CD4-positive, alpha-beta T cell treated with Interleukin-1 beta for 1 hour (primary cell): ENCODE measurements at places on chromosomes 12 and 14.
A peak's percentile ranks its signal among the peaks of the same experiment; 100 is the strongest.

- DNase-seq = no peak
Measured at GRCh38 chr12:132204063-132204792, 60.0 kb downstream of the NOC4L start.

DNA sequence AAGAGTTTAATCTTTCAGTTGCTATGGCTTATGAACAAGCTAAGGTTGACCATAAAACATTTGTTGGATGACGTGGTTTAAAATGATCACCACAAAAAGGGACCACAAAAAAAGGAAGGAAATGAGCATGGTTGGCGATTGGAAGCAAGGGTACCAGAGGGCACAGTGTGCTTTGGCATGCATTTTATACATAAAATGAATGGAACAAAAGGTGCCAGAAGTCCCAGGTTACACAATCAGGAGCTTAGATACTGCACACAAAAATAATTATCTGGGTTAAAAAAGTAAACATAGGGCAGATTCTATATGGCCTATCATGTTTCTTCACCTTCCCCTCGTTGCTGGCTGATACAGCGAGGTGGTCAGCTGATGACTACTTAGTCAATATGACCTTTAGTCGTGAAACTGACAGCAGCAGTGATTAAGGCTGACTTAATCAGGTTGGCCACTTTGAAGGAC lies 50.7 kb downstream of the ZC3H14 start:
- DNase-seq = no peak

GRCh38 chr14:105064001-105064400 lies 1.2 kb downstream of the GPR132 start:
- no peak for DNase-seq

DNA sequence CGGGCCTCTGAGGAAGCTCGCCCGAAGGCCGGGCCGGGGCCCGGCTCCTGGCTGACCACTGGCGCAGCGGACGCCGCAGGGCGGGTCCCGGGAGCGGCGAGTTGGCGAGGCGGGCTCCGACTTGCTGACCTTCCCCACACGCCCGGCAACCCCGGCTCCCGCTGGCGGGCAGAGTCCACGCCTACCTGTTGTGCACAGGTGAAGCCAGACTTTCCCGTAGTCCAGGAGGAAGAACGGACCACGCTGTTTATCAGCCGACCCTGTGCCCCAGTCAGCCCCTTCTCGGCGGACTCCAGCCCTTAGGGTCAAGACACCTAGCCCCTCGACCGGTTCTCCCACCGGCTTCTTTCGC lies 407 bp downstream of the HEATR5A start:
- peak; percentile 5 for DNase-seq

- DNase-seq = no peak
Measured at GRCh38 chr14:60594062-60594461, 55.2 kb downstream of the SIX1 start.

GRCh38 chr12:107027636-107028053 lies 40.7 kb upstream of the MTERF2 start:
- DNase-seq = peak; percentile 83

- no peak for DNase-seq
Measured at GRCh38 chr12:24083838-24084237, 134.4 kb upstream of the SOX5 start.

- DNase-seq = no peak
Measured at GRCh38 chr12:39393179-39393578, 49.7 kb downstream of the KIF21A start.

GRCh38 chr14:68966872-68967301 lies 12.2 kb downstream of the ACTN1 start:
- DNase-seq = no peak

GRCh38 chr14:32171469-32171868 lies 30.4 kb upstream of the RNU6-7 start:
- DNase-seq = no peak

GRCh38 chr12:128267131-128267622 lies at the start of gene TMEM132C:
TSS of gene TMEM132C (plus strand) at chr12:128267170. CDS start at chr12:128267403, 233 bp downstream.
- no peak for DNase-seq

- DNase-seq = no peak
Measured at GRCh38 chr14:78123650-78124253, 46.4 kb upstream of the NRXN3 start.

GRCh38 chr12:64186789-64187188 lies 35.3 kb downstream of the KICS2 start:
- DNase-seq = no peak

GRCh38 chr12:118259079-118259478 lies 113.6 kb downstream of the TAOK3 start:
- DNase-seq = no peak

DNA sequence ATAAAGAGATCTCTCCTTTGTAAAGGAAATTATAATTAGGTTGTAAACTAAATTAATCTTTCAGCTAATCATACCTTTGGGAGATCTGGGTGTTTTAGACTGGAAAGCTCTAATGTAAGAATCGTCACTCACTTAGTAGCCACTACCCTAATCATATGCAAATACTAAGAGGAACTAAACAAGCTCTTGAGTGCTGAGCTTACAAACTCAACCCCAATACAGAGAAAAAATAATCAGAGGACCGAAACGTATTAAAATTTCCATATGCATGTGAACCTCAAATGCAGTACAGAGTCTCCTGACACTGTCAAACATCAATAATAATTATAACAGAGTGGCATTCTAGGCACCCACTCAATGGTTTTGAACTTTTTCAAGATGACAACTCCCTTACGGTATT lies 235.3 kb upstream of the FOXN3 start:
- DNase-seq = no peak

DNA sequence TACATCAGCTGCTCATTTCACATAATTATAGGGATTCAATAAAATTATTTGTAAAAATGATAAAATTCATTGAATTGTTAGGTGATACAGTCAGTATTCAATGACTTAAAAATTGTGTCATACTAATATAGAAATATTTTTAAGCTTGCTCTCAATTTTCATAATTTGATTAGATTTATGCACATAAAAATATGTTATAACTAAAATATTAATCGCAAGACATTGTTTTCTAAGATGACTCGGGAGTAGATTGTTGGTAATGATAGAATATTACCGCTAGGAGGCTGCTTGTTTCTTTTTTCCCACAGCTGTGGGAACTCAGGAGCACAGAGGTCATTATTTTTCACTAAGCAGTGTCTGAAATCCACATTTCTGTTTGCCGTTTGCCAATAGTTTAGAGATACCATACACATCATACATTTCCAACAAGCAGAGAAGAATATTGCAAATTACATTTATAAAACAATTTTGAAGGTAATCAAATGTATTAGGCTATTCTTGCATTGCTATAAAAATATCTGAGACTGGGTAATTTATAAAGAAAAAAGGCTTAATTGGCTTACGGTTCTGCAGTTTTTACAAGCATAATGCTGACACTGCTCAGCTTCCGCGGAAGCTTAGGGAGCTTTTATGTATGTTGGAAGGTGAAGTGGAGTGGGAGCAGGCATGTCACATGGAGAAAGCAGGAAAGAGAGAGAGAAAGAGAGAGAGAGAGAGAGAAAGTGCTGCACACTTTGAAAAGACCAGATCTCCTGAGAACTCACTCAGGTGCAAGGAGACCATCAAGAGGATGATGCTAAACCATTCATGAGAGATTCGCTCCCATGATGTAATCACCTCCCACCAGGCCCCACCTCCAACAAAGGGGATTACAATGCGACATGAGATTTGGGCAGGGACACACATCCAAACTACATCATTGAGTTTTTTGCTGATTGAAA lies 9.2 kb downstream of the CD69 start:
- DNase-seq = peak; percentile 84

- DNase-seq = no peak
Measured at GRCh38 chr12:88750867-88751543, 170.7 kb upstream of the KITLG start.

DNA sequence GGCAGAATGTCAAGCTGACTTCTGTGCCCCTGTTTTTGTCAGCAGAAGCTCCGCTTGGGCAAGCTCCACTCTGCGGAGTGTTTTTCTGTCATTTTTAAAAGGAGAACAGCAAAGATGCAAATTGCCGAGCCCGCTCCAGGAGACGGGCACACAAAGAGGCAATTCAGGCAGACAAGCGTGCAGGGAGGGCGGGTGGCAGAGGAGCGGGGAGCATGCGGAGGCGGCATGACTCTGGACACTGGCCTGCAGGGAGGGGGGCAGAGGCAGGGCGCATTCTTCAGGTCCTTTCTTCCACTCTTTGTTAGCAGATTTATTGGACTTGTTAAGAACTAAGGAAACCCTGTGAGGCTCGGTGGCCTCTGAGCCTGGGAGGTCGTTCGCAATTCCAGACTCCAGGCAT lies 187.3 kb upstream of the RMST start:
- no peak for DNase-seq

- DNase-seq = no peak
Measured at GRCh38 chr14:67749341-67750084, 47.8 kb downstream of the RDH12 start.

GRCh38 chr14:89621791-89622638 lies 205.0 kb upstream of the FOXN3 start:
- DNase-seq = no peak

GRCh38 chr12:111426344-111427185 lies 20.8 kb downstream of the SH2B3 start:
- DNase-seq = peak; percentile 30

- no peak for DNase-seq
Measured at GRCh38 chr12:110742096-110742717, 484 bp downstream of the PPP1CC start.

- no peak for DNase-seq
Measured at GRCh38 chr14:32090686-32091085, 13.6 kb downstream of the ARHGAP5 start.

DNA sequence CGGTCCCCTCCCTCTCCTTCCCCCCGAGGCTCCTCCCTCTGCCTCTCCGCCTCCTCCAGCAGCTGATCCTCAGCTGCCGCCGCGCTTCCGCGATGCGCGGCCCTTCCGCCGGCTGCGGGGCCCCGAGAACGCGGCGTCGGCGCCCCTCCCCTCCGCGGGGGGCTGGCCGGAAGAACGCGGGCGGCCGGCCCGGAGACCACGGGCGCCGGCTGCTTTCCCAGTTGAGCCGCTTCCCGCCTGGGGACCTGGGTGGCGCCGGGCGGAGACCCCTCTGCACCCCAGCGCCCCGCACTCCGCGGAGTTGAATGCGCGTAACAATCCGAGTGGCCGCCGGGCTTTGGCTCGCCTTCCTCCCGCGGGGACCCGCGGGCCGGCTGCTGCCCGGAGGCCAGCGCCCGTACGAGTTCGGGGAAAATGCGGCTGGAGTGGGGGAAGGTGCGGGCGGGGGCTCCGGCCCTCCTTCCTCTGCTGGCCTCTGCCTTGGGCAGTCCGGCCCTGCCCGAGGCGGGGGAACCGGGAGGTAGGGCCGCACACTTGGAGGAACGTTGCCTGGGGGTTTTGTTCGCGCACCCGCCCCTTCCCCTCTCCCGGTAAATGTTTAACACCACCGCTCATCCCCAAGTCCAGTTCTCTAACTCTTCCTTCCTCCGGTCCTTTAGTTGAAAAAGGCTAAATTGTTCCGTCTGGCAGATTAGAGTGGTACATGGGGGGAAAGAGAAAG lies 393 bp upstream of the DCAF5 start:
- DNase-seq = peak; percentile 95

- DNase-seq = no peak
Measured at GRCh38 chr14:97791906-97792305, 994.7 kb downstream of the VRK1 start.

GRCh38 chr14:35234012-35234805 lies 58.0 kb upstream of the PSMA6 start:
- no peak for DNase-seq

GRCh38 chr14:51957950-51958349 lies 31.4 kb upstream of the RTRAF start:
- DNase-seq = no peak

GRCh38 chr14:98218218-98218617 lies 1053.8 kb downstream of the BCL11B start:
- no peak for DNase-seq

DNA sequence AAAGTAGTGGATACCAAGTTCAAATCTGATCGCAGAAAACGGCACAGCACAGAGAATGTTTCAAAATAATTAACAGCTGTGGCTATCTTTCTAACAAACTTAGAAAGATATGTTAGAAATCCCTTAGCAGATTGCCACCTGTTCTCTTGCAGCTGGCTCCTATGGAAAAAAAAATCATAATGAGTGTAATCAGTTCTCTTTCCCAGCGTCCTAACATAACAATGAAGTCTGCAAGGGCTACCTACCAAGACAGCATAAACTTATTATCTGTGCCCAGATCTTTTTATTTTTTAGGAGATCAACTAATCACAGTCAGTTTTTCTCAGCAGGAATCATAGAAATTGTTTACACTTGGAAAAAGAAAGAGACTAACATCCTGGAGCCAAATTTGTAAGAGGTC lies 358.6 kb upstream of the FOXG1 start:
- no peak for DNase-seq

DNA sequence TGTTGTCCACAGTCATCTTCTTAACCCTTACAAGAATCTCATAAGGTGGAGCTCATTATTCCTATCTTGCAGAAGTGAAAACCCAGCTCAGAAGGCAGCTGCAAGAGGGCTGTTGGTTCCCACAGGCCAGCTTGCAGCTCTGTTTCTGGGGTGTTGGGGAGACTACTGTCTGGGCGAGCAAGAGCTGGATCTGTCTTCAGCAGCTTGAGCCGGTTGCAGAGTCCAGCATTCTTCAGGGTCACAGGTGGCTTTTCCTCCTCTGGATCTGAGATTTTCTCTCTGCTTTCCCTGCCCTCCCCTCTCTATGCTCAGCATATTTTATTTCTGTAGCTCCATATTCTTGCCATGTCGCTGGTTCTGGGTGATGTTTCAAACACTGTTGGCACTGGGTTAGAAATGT lies 87.4 kb downstream of the PAPOLA start:
- no peak for DNase-seq

- DNase-seq = peak; percentile 13
Measured at GRCh38 chr12:12622418-12622817, 10.7 kb downstream of the CREBL2 start.

DNA sequence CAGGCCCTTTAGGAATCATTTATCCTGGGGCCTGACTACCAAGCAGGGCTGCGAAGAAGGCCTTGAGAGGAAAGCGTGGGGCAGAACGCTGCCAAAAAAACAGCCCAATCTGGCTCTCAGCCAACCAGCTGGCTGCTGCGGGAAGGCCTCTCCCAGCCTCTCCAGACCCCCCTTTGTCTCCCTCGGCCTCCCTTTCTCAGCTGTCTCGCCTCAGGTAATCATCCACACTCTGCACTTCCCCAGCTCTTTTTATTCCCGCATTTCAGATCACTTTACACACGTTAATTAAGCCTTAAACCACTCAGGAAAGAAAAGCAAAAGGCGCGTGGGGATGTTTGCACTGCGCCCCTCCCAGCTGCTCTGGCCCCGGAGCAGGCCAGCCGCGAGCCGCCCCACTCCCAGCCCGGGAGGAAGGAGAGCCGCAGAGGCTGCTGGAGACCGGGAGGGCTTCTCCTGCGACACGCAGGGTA lies 208.2 kb upstream of the FOXN3 start:
- DNase-seq = no peak

- no peak for DNase-seq
Measured at GRCh38 chr12:65952737-65953209, 128.5 kb downstream of the HMGA2 start.
